ENCODE measurements at places on chromosomes 5 and 9. TPM values are rescaled to one million over a fixed set of nuclear protein-coding genes. Genes with fewer than 3 reads are reported as not detected.

- H3K27me3 ChIP-seq = no peaks in the 10 kb centered on the region
- no peaks in the 10 kb centered on the region for H3K4me1 ChIP-seq
- no peak overlapping the region for H3K4me3 ChIP-seq
These were observed 328.3 kb upstream of the MPDZ start for GRCh38 chr9:13607481-13608441.

DNA sequence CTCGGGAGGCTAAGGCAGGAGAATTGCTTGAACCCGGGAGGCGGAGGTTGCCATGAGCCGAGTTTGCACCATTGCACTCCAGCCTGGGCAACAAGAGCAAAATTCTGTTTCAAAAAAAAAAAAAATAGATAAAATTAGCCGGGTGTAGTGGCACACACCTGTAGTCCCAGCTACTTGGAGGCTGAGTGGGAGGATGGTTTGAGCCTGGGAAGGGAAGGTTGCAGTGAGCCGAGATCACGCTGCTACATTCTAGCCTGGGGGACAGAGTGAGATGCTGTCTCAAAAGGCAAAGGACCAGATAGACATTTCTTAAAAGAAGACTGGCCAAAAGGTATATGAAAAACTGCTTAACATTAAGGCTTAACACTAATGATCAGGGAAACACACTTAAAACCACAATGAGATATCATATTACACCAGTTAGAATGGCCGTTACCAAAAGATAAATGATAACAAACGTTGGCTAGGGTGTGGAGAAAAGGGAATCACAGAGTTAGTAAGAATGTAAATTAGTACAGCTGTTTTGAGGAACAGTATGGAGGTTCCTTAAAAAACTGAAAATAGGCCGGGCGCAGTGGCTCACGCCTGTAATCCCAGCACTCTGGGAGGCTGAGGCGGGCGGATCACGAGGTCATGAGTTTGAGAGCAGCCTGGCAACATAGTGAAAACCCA, 10.1 kb upstream of the MARVELD2 start:
- no peak overlapping the region for H3K4me3 ChIP-seq
- no peak for DNase-seq
- H3K27me3 ChIP-seq = no peaks in the 10 kb centered on the region
- no peak overlapping the region for H3K27ac ChIP-seq

DNA sequence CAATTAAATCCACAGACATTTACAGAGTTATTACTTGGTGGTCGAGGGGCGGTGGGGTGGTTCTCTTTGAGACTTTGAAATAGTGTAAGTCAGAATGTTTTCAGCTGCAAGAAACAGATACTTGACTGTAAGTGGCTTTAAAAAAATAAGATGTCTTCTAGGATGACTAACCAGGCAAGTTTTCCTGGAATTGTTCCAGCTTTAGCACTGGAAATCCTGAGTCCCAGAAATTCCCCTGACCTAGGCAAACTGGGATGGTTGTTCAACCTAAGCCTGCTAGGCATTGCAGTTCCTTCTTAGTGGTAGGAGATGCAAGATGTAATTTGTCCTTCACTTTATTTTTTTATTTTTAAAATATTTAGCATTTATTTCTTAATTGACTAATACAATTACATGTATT, 169.5 kb upstream of the POC5 start:
- no peaks in the 10 kb centered on the region for H3K36me3 ChIP-seq
- no peak overlapping the region for H3K27ac ChIP-seq
- no peaks in the 10 kb centered on the region for H3K27me3 ChIP-seq
- H3K4me1 ChIP-seq = no peaks in the 10 kb centered on the region

DNA sequence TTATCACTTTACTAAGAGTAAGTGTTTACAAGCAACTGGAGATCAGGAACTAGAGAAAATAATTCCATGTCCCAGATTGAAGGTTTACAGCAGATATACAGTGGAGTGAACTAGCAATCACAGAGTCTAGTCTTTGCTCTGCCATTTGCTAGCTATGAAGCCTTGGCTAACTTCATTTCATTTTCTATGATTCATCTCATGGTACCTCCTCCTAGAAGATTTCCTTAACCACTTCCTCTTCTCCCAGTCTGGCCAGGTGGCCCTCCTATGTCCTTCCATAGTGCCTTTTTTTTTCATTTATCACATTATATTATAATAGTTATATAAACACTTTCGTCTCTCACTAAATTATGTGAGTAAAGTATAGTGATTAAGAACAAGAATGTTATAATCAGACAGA, 52.1 kb downstream of the GRIA1 start:
- DNase-seq = no peak
- no peaks in the 10 kb centered on the region for H3K27me3 ChIP-seq
- no peaks in the 10 kb centered on the region for H3K36me3 ChIP-seq
- H3K4me3 ChIP-seq = no peak overlapping the region

DNA sequence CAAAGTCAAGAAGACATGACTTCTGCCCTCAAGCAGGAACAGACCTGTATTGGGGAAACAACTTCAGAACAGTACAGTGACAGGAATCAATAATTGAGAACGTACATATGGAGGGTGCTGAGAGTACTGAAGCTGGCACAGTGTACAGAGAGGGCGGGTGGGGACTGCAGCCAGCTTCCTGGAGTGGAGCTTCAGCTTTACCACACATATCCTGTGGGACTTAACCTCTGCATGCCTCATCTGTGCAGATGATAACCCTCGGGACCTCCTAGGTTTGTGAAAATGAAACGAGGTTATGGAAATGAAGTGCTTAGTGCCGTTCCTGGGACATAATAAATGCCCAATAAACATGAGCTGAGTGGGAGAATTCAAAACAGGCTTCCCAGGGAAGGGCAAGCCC, 22.1 kb upstream of the RARS1 start:
- no peaks in the 10 kb centered on the region for H3K36me3 ChIP-seq
- peaks cover 3% of the 10 kb centered on the region for H3K27me3 ChIP-seq
- no peak overlapping the region for H3K27ac ChIP-seq
- no peak for DNase-seq

- no peaks in the 10 kb centered on the region for H3K27me3 ChIP-seq
- no peaks in the 10 kb centered on the region for H3K4me1 ChIP-seq
- DNase-seq = no peak
- H3K36me3 ChIP-seq = no peaks in the 10 kb centered on the region
These were observed 230.9 kb upstream of the KLF4 start for GRCh38 chr9:107720501-107720900.

DNA sequence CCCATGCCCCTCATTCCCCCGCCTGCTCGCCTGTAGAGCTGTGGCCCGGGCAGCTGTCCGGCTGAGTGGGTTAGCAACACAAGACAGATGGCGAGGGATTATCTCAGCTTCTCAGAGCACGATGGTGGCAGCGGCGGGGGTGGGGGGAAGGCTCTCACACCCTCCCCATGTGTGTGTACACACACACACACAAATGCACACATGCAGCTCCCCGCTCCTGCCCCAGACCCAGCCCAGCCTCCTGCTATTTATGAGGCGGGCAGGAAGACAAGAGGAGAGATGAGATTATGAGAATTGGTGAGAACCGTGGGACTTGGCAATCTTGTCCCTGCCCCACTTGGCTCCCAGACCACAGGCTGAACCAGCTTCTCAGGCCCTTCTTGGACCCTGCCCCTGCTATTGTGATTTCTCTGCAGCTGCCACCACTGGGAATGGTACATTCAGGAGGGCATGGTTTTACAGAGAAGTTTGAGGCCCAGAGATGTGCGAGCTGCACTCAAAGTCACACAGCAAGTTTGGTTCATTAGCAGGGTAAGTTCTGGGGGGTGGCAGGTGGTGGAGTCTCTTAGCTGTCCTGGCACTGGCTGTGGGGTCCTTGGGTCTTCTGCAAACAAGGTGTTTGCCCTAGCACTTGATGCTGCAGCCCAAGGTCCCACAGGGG, 51.0 kb upstream of the PSD2 start:
- H3K4me3 ChIP-seq = no peak overlapping the region
- peaks cover 2% of the 10 kb centered on the region for H3K36me3 ChIP-seq
- no peak overlapping the region for H3K27ac ChIP-seq
- peaks cover 23% of the 10 kb centered on the region for H3K4me1 ChIP-seq
- H3K27me3 ChIP-seq = peaks cover 35% of the 10 kb centered on the region
- no peak for DNase-seq

GRCh38 chr5:112250551-112250950, 168.5 kb downstream of the EPB41L4A start:
- no peaks in the 10 kb centered on the region for H3K4me1 ChIP-seq
- H3K27ac ChIP-seq = no peak overlapping the region
- no peak overlapping the region for H3K4me3 ChIP-seq
- DNase-seq = no peak

GRCh38 chr9:64015136-64015535, 1269.9 kb downstream of the FOXD4L5 start:
- no peak for DNase-seq
- no peaks in the 10 kb centered on the region for H3K27me3 ChIP-seq
- H3K4me1 ChIP-seq = no peaks in the 10 kb centered on the region
- no peak overlapping the region for H3K4me3 ChIP-seq

PPP1R26 gene
- total RNA-seq = 1.2 TPM

CDC20B gene
- total RNA-seq = not detected

SOX30 gene
- total RNA-seq = 0.29 TPM

WDR55 gene
- total RNA-seq = 43.2 TPM

CTXN3 gene
- not detected for total RNA-seq
